SK-N-MC (cell line): ENCODE measurements at places on chromosomes 7 and 10.

DNA sequence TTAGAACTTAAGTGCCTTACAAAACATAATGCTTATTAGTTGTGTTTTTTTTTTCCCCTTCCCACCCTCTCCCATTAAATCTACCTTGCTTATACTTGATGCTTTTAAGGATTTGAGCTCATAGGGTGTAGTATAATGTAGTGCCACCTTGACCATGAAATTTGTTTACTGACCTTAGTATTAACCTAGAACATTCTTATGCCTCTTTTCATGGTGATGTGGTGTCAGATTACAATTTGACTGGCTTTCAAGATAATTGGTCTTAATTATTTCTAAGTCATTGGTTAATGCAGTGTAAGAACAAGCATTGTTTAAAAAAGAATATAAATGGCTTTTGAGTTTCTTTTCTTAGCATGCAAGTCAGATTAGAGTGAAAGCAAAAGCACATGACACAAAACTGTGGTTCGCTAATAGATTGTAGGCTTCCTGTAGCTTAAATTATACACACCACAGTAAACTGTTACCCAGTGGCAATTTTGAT is 61.8 kb downstream of the ADD3 start:
- DNase-seq = no peak

GRCh38 chr7:8965177-8965576 is 531.8 kb downstream of the NXPH1 start:
- no peak for DNase-seq

DNA sequence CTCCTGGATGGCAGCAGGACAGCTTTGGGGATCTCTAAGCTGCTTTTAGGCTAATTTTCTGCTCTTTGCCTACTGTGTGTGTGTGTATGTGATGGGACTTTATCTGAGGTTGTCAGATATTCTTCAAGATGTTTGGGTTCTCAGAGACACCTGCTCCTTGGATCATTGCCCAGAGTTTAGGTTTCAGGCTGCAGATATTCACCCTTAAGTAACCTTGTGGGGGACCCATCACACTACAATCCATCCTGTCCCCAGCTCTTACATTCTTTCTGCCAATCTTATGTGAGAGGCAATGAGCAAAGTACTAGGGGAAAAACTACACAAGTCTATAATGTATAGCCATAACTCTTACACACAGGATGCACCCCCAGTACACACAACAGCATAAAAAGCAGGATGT is 263.0 kb upstream of the ZWINT start:
- no peak for DNase-seq

DNA sequence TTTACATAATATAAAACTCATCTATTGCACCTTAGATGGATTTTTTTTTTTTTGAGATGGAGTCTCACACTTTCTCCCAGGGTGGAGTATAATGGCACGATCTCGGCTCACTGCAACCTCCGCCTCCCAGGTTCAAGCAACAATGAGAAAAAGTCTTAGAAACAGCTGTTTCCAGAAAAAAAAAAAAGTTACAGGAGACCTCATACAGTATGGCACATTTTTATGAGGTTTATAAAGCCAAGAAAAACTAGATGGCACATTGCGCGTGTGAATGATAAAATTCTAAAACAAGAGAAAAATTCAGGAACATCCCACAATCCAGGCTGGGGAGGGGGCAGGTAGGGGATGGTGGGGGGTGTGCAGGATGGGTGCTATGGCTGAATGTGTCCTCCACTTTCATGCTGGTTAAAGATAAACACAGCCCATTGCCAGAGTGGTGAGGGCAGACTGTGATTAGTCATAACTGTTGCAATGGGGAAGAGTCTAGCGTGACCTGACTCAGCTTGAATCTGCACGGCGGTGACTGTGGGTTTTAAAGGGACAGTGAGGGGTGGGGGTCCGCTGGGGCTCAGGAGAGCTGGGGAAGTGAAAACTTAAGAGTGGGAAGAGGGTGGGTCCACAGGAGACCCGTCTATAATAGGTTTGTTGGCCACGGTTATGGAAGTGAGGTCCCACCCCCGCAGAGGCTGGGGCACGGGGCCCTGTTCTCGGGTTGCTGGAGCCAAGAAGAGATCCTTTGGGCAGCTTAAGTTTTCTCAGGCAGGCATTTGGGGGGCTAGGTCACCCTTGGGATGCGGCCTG is 11.9 kb upstream of the LRRC27 start:
- DNase-seq = no peak

DNA sequence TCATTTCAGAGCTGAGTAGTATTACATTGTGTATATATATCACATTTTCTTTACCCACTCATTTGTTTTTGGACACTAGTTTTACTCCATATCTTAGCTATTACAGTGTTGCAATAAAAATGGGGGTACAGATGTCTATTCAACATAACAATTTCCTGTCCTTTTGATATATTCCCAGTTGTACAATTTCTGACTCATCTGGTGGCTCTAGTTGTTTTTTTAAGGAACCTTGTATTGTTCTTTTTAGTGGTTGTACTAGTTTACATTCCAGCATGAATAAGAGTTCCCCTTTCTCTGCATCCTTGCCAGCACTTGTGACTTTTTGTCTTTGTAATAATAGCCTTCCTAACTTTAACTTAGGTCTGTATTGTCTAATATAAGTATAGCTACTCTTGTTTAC is 739.9 kb downstream of the XPNPEP1 start:
- DNase-seq = no peak

GRCh38 chr10:18059826-18060559 is 80.2 kb upstream of the CACNB2 start:
- DNase-seq = no peak

- DNase-seq = no peak
These were observed 154.8 kb upstream of the LAMB4 start for GRCh38 chr7:108285003-108285368.

DNA sequence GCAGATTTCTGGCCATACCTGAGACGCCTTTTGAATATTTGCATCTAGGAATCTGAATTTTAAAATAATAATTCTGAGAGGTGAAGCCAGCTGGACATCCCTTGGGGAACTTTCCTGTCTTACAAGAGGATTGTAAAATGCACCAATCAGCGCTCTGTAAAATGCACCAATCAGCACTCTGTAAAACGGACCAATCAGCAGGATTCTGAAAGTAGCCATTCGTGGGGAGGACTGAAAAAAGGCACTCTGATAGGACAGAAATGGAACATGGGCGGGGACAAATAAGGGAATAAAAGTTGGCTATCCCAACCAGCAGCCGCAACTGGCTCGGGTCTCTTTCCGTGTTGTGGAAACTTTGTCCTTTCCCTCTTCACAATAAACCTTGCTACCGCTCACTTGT is 9.9 kb downstream of the PPIF start:
- DNase-seq = no peak

DNA sequence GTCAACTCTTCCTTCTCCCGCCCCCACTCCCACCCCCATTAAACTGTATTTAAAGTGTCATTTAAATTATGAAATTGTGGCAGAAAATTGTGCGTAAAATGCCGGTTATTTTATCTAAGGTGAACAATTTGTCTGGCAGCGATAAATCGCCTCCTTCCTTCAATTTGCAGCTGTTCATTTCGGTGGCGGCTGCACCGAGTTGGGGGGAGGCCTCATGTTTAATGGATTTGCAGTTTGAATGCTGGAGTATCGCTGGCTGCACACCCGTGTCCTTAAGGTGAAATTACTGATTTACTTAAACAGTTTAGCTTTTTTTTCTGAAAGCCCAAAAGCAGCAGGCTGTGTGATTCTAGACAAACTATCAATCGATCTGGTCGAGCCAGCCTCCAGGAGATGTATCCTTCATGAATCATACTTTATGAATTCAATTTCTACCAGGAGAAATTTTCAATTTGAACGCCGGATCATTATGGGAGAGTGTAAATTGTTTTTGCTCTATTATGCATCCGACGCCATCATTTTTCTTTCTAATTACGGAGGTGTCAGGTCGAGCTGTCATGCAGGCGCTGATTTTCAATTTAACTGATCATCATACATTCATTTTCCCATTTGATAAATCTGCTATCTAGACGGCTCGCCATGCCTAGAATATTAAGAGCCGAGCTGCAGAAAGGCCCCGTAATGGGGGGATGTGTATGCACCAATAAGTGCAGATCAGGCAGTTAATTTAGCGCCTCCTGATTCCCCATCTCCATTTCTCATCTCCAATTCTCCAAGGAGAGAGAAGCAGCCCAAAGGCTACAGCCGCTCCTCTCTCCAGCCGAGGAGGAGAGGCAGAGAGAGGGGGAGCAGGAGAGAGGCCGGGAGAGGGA is 6.5 kb downstream of the UNCX start:
- no peak for DNase-seq

DNA sequence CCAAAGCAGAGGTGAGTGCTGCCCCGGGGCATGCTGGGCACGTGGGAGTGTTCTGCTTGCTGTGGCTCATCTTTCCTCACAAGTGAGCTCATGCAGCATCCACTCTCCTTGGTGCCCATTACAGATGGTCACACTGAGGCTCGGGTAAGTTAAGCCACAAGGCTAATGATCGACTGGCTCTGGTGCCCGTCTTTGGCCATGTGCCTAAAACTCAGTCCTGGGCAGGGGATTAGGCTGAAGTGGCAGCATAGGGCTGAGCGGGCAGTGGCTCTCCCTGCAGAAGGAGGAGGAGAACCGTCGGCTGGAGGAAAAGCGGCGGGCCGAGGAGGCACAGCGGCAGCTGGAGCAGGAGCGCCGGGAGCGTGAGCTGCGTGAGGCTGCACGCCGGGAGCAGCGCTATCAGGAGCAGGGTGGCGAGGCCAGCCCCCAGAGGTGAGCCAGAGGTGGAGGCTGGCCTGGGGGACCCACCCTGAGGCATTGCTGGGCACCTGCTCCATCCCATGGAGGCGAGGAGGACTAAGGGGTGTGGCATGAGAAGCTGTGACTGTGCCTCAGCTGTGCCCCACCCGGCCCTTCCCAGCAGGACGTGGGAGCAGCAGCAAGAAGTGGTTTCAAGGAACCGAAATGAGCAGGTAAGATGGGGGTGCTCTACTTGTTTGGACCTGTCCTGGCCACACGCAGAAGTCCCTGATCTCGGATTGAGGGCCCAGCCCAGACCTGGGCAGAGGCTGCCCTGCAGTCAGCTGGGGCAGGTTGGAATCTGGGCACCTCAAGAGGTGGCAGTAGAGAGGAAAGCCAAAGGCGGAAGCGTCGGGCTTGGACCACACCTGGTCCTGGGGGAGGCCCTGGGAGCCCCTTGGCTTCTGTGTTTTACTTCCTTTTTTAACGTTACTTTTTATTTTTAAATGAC is 7.3 kb downstream of the PGAM2 start:
- no peak for DNase-seq

DNA sequence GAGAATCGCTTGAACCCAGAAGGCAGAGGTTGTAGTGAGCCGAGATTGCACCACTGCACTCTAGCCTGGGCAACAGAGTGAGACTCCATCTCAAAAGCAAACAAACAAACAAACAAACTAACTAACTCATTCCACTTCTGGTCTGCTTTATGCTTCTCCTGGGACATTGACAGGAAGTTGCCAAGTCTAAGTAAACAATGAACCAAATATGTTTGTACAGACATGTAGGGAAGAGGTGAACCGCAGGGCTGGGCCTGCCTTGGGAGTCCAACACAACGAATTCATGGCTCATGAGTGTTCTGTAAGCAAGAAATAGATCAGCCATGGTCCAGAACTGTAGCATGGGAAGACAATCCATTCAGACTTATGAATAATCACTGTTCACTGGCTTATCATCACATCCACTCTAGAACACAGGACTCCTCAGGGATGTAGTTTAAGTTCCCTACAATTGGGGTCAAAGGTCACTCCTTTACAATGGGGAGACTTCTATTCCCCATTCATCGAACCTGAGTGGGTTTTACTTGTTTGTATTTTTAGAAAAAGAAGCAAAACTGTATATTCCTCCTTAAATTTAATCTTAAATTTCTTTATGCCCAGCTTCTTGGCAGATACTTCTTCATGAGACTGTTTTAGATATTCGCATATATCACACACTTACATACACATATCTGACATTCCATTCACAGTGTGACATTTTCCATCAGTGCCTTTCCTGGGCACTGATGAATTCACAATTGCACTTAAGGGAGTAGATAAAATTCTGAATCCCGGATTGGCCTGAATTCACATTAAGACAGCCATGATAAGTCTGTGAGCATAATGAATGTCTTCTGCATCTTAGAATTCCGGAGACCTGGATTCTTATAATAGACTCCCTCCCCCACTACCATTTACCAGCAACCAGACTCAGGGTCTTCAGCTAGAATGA is 159.1 kb upstream of the EEPD1 start:
- no peak for DNase-seq

GRCh38 chr10:30042820-30043219 is 16.6 kb downstream of the JCAD start:
- DNase-seq = no peak

DNA sequence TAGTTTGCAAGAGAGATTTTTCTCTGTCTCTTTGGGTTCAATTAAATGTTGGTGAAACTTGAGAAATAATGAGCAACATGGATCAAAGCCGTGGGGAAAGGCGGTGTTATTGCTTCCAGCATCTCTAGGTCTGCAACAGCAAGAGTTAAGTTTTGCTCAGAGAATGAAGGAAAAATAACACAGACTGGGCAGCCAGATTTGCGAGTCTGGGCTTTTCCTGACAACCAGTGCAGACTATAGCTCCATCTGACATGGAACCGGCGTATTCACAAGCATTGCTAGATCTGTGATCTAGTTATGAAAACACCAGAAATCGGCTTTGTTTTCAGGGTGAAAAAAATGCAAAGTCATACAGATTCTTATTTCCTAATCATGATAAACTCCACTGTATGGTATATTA is 110.4 kb downstream of the CAMK1D start:
- no peak for DNase-seq

- DNase-seq = no peak
These were observed 335.3 kb downstream of the GFRA1 start for GRCh38 chr10:115937768-115938056.

GRCh38 chr7:5557920-5558401 is 134.3 kb upstream of the TNRC18 start:
- no peak for DNase-seq

DNA sequence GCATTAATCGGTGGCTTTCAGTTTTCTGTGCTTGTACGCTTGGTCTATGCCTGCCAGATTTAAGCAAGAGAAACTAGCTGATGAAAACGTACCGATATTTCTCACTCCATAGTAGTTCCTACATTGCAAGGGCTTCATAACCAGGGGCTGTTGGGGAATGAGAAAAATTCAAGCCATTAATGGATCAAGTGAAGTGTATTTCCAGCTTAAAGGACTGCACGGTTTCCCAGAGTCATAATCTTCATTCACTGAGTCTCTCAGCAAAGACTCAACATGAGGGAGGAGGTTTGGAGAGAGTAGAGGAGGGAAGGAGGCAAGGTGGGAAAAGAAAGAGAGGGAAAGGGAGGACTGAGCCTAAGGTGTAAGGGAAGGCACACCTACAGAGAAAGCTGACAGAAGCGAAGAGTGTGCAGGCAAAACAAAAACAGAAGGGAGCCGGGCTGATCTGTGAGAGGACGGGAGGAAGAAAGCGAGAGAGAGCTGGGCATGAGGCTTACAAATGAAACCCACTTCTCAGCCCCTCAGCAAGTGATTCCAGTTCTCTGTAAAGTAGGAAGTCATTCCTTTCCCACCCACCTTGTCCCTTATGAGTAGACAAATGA is 625 bp downstream of the GIMAP2 start:
- DNase-seq = no peak

- DNase-seq = no peak
These were observed 41.9 kb downstream of the CAMK1D start for GRCh38 chr10:12391206-12391605.

- DNase-seq = no peak
These were observed 23.3 kb downstream of the NPY start for GRCh38 chr7:24307326-24307725.
